ENCODE measurements at places on chromosomes 1 and 21.

DNA sequence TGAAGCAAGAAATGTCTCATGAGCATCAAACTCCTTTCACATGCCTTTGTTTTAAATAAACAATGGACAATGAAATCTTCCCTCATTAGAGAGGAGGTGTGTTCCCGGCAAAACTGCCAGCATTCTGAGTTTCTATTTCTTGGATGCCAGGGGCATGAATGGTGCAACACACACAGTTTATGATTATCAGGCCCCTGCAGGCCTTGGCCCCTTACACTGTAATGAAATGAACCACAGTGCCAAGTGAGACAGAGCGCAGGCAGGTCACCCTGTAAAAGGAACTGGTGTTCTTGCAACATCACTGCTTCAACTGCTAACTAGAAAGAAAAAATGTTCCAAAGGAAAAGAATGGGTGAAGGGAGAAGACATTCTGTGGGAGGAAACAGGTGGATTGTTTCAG lies 3.8 kb upstream of the PIGC start:
- DNase-seq = no peak

GRCh38 chr1:65196926-65197325 lies 48.9 kb downstream of the AK4 start:
- DNase-seq = no peak

- DNase-seq = no peak
Observed at GRCh38 chr1:59428828-59429227, 131.9 kb downstream of the FGGY start.

- DNase-seq = no peak
Observed at GRCh38 chr1:87136607-87137341, 191.9 kb upstream of the LMO4 start.

DNA sequence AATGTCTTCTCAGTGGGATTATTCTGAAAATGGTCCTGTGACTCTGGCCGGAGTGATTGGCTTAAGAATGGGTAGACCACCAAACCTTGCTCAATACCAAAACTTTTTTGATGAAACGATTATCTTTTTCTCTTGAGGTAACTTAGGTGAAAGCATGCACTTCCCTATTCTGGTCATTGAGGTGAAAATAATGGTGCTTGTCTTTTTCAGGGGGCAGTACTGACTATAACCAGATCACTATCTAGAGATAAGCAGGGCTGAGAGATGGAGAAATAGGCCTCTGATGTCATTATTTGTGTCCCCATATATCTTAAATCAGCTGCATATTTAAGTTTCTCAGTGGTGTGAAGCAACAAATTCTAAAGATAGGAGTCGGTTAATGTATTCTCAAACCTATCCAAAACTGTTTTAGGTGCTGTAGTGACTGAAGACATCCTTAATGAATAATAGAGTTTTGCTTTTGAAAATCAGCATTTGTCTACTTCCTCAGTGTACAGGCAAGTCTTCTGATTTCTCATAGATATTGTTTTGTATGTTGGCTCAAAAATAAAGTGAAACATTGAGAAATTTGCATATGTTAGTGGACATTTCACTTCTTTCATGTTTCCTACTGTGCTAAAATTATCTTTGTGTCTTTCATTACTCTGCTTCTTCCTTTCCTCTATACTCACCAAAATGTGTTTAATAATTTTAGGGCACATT lies 735.3 kb upstream of the ADGRL4 start:
- DNase-seq = no peak

Measured in kidney glomerular epithelial cell (primary cell).